ENCODE measurements at places on chromosomes 2 and 18.

GRCh38 chr2:70574109-70574508, 20.5 kb upstream of the TGFA start:
- DNase-seq, result no peak

DNA sequence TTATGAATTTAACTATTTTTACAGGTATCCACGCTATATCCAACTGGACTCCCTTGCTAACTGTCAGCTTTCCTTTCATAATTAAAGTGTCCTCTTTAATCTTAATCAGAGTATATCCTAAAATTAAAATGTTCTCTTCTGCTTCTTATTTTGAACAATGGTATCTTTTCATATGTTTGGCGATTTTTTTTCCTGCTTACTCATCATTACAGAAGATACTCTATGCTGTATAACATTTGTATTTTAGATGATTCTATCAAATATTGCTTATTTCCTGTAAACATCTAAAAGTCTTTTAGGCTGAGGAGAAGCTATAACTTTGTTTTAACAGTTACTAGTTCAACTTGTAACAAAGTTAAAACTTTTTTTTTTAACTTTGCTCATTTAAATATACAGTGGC, 17.4 kb downstream of the SCN2A start:
- no peak for DNase-seq

DNA sequence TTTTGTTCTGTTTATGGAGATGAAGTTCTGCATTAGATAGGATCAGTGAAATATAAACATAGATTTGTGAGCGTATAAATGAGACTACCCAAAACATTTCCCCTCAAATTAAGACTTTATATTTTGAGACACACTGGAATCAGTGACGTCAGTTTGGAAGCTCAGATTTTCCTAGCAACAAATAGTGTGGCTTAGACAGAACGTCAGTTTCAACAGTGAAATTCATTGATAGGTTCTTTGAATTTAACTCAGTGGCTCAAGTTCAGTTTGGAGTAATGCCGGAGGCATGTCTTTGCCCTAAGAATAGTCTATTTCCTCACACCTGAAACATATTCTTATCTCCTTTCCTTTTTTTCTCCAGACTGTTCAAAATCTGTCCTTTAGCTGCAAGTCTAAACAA, 113.6 kb upstream of the ARHGAP15 start:
- no peak for DNase-seq

DNA sequence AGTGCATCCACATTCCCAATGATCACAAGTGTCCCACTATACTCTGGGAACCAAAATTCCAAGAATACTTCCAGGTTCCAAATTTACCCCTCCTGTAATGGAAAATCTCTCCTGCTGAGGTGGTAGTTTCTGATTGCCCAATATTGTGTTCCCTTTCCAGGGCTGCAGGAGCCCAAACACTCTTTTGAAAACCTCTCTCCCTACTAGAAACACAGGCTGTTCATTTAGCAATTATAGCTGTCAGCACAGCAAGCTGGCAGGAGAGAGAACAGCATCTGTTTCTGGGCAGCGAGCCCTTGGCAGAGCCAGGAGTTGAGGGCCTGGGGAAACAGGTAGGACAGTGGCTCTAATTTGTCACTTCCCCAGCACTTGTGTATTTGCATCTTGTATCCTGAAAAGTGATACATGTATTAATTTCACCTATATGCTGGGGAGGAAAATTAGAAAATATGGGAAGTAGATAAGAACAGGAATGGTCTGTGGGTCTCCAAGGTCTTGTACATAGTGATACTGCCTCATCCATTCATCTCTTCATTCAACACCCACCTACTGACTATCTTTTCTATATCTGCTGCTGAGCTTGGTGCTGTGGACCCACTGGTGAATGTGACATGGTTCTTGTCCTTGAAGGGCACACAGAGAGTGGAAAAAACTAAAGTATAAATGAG, 16.9 kb upstream of the PAIP2B start:
- DNase-seq, result no peak
